ENCODE measurements at places on chromosomes 5 and 9.

DNA sequence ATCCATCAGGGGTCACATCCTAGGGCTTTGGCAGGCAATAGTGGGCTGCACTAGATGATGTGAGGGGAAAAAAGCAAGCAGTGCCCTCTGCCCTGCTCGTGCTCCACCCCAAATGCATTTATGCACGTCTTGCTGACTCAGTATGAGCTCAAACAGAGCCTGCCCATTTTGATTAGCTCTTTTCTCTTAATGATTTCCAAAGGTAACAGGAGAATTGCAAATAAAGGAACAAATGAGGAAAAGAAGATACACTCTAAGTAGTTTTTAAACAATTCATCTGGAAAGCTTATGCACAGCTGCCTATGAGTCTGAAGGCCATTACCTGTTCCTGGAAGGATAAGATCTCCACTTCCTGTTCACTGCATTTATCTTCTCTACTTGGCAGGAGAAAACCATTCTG, 364.2 kb downstream of the TMEM232 start:
- DNase-seq = no peak

GRCh38 chr5:131773805-131774204, 23.0 kb downstream of the FNIP1 start:
- no peak for DNase-seq

DNA sequence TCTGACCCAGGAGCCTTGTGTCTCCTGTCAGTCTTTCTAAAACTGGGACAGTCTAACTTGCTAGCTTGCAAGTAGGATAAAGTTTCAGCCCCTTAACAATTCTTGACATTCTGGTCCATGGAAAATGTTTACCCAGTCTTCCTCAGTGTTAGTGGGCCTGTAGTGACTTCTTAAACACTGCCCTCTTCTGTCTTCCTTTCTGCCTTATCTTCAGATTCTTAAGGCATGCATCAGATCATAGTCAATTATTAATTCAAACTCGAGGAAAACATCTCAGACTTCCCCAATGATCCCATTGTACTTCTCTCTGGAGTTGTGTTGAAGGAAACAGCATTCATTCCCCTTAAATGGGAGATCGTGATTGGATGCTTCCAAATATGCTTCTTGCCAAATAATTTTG, 1199.8 kb downstream of the DTWD2 start:
- no peak for DNase-seq

DNA sequence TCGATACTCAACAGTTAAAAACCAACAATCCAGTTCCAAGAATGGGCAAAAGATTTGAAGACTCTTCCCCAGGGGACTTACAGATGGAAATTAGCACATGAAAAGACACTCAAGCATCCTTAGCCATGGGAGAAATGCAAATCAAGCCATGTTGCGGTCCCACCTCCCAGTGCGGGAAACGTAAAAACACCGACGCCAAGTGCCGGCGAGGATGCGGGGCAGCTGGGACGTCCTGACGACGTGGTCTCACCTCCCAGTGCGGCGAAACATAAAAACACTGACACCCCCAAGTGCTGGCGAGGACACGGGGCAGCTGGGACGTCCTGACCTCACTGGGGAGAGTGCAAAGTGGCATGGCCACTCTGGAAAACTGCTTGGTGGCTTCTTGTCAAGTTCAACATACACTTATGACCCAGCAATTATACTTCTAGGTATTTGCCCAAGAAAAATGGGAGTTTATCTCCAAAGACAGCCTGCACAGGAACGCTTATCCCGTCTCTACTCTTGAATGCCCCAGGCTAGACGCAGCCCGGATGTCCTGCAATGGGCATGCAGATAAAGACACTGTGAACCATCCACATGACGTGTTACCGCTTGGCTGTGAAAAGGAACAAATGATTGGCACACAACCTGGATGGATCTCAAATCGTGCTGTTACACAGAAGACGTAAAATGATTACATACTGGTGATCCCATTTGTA, 60.1 kb upstream of the UBAC1 start:
- no peak for DNase-seq

- no peak for DNase-seq
Observed at GRCh38 chr9:76180541-76180940, 213.7 kb downstream of the RFK start.

GRCh38 chr9:32978051-32978450, 23.4 kb downstream of the APTX start:
- DNase-seq = no peak

Measured in stimulated activated CD8-positive, alpha-beta memory T cell treated with anti-CD3 and anti-CD28 coated beads, Interleukin-2, amount 100 ng/mL, for 1 hour (primary cell).